ENCODE measurements at places on chromosomes 11 and 22. TPM values are rescaled to one million over a fixed set of nuclear protein-coding genes. Genes with fewer than 3 reads are reported as not detected.

DNA sequence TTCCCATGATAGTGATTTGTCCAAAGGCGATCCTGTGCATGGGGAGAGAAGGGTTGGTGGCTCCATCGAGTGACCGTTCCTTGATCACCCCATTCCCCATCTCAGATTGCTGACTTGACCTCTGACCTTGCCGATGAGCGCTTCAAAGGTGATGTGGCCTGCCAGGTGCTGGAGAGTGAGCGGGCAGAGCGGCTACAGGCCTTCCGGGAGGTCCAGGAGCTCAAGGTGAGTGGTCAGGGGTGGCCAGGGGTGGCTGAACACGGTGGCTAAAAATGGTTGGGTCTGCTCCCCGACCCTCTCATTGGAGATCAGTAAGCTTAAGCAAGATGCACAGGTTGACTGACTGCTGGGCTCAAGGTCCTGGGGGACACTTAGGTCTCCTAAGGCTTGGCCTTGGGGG is 148.7 kb downstream of the MYO18B start:
- DNase-seq = no peak

Gene MS4A14
- 0.37 TPM for total RNA-seq

Gene ROM1
- 1.3 TPM for total RNA-seq

DNA sequence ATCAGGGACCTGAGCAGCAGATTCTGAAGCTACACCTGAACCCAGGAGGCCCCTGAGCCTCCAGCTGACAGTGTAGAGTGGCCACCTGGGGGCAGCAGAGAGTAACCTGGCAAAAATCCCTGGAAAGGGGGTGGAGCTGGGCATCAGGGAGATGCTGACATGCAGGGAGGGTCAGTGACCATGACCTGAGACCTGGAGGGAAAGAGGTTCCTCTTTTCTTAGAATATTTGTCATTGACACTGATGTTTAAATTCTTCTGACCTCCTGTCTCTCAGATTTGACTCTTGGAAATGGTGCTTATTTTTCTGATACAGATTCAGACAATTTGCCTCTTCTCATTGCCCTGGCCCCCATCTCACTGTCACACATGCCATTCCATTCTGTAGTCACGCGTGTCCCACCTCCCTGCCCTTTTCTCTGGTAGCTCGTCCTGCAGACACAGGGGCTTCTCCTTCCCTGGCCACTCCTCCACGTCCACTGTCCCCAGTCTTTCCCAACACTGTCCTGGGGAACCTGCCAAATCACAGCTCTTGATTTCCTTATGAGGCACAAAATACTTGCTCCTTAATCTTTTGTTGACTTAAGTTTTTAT is 117.2 kb upstream of the IGLL5 start:
- no peak for DNase-seq

DNA sequence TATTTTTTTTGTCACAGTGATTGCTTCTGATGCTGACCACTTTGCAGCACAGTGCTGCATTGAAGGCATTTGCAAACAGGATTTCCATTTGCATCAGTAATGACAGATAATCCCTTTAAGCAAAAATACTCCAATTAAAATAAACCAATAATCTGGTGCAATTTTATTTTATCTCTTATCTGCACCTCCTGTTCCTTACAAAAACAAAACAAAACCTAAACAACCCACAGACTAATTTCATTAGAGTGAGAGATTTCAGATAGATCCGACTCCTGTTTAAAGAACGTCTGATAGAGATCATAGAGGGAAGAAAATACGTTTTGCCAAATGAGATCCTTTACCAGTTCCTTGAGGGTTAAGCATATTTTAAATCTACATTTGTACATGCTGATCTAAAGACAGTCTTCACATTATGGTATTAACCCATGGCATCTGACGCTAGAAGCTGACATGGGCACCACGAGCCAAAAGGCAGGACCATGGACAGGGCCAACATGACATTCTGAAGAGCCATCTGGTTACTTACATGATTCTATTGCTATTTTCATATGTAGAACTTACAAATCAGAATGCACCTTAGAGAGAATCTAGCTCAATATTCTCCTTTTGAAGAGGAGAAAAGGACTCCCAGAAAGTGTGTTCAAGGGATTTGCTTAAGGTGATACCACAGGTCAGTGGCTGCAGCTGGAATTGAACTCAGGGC is 286.2 kb upstream of the NARS2 start:
- no peak for DNase-seq

Gene ANGPTL5
- not detected for total RNA-seq

DNA sequence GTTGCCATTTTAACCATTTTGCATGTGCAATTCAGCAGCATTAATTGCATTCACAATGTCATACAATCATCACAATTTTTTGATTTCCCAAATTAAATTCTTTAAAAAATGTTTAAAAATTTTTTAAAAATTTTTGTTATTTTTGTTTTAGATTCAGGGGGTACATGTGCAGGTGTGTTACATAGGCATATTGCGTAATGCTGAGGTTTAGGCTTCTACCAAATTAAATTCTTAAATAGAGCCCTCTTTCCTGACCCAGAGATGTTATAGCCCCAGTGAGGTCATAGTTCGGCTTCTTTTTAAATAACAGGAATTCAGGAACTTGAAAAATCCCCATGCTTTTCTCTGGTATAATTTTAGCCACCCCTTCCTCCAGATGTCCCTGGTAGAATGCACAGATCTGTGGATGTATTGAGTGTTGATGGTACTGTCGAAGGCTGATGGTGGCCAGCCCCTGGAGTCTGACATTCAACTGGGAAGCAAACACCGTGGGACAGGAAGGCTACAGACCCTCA is 11.3 kb upstream of the AMPD3 start:
- DNase-seq = no peak

- no peak for DNase-seq
These were observed 21.3 kb downstream of the KCNC1 start for GRCh38 chr11:17755891-17756290.

Gene C22orf42
- total RNA-seq = not detected

DNA sequence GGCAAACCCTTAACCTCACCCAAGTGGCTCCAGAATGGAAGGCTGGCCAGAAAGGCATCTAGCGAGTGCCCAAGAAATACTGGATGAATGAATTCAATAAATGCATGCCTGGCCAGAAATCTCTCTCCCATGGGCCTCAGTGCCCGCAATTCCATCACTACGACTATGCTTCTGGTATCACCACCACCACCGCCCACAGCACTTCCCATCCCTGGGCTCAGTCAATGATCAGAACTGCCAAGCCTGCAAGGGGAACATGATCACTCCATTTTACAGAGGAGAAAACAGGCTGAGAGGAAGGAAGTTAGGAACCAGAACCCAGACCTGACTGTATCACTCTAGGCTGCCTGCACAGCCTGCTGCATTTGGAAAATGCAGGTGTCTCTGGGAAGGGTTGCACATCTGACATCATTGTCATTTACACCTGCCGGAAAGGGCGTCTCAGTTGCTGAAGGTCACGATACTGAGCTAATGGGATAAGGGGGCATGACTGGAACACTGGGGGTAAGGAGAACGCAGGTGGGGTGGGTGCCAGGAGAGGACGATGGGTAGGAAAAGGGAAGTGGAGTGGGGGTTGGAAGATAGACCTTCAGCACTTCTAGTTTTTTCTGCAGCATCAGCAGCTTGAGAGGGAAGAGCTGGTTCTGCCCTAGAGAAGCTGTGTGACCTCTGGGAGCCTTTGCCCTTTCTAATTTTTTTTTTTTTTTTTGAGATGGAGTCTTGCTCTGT is 3.2 kb downstream of the GPR152 start:
- DNase-seq = no peak

GRCh38 chr11:42772886-42773285 is 538.9 kb upstream of the API5 start:
- no peak for DNase-seq

DNA sequence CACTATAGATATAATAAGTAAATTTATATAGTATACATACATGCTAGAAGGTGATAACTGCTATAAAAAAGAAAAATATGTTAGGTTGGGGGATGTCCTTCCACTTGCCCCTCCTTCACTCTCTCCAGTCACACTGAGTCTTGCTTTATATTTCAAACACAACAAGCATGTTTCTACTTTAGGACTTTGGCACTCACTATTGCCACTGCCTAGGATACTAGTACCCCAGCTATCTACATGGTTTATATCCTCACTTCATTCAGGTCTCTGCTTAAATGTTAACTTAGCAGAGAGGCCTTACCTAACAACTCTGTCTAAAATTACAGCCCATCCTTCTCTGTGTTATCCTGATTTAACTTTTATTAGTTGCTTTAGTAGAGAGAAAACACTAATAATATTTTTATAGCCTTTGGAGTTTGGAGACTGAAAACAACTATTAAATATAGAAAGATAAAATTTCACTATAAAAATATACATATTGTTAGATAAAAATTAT is 39.1 kb upstream of the B3GNT6 start:
- no peak for DNase-seq

DNA sequence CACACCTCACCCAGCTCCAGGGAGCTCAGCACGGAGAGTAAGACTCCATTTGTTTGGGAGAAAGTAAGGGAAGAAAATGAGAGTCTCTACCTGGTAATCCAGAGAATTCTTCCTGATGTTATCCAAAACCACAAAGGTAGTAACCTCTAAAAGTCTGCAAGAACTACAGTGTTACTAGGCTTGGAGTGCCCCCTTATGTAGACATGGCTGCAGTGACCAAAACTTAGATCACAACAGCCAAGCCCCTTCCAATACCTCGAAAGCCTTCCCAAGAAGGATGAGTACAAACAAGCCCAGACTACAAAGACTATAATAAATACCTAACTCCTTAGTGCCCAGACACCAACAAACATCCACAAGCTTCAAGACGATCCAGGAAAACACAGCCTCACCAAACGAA is 4.9 kb downstream of the UBE2L6 start:
- no peak for DNase-seq

DNA sequence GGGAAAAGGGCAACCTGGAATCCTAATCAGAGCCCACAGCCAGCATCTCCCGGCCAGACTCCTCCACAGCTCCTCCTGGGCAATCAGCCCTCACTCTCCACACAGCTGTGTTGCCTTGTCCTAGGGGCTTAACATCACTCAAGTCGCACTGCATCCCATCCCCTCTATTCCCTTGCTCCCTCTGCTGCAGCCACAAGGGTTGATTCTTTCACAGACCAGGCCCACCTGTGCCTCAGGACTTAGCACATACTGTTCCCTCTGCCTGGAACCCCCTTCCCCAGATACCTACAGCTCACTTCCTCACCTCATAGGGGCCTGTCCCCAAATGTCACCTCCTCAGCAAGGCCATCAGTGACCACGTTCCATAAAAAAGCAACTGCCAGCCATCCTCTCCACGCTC is 18.4 kb downstream of the SPATA19 start:
- DNase-seq = no peak

GRCh38 chr11:79480864-79481263 is 40.0 kb upstream of the TENM4 start:
- no peak for DNase-seq

DNA sequence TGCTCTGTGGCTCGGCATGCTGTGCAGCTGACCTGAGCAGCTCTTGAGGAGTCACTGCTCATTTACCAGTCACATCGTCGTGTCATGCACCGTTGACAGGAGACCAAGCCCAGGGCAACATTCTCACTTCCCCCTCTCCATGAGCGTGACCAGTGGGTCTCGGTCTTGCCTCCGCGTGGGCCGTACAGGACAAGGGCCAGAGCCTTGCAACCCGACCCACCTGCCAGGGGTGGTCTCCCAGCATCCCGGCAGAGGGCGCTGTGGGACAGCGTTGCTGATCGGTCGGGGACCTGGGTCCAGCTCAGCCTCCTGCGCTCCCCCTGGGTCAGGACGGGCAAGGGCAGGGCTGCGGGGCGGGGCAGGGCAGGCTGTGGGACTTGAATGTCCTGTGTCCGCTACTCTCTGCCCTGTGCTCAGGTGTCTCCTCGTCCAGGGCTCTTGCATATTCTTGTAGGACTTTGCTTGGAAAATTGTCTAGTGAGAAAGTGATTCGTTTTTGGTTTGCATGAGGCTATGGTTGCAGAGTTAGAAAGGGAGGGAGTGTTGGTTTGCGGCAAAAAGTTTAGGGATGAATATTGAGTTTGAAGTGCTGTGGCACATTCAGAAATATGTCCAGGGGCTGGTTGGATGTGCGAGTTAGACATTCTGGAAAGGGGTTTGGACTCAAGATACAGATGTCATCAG is 16.2 kb downstream of the EIF4G2 start:
- DNase-seq = no peak

DNA sequence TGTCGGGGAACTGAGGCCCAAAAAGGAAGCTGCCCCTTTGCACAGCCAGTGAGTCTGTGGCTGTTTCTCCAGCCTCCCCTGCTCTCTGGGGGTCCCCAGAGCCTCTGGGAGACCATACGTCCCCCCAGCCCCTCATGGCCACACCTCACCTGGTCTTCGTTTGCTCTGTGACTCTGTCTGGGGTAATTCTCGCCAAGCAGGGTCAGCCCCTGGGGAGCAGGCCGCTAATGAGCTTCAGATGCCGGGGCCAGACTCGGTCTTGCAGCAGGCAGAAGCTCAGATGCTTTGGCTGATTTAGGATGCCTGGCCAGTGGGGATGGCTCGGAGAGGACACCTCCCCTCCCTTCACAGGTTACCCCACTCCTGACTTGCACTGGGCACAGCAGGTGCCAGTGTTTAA is 24.1 kb upstream of the WNT11 start:
- DNase-seq = no peak

- DNase-seq = no peak
These were observed 311.5 kb downstream of the NTM start for GRCh38 chr11:131681920-131682319.

- DNase-seq = no peak
These were observed 3.0 kb downstream of the LIMK2 start for GRCh38 chr22:31215018-31215535.

DNA sequence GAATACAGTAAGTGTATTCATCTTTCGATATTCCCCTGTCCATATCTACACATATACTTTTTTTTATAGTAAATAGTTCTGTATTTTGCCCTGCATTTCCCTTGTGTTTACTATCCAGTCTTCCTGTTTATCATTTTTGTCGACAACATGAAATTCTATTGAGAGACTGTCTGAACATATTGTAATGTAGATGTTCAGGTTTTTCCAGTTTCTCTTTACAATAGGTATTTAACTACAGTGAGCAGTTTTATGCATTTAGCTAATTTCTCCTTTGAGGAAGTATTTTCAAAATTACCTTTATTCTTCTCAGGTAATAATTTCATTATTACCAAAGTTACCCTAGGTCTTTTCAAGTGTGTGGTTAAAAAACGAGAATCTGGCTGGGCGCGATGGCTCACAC is 16.7 kb downstream of the PIK3IP1 start:
- DNase-seq = no peak

DNA sequence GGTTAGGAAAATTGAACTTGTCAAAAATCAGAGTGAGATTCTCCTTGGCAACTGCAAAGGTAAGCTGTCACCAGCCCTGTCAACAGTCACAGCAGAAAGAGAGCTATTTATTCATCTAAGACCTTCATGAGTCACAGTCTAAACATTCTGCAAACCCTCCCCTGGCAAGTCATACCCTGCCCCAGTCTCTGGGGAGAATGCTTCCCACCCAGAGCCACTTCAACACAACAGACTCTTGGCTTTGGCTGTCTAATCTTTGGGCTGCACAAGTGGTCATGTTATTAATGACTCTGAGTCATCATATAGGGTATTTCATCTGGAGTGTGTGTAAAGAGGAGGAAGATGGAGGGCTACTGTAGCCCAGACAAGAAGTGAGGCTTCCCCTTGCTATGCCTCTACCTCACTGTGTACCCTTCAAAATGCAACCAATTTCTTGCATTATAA is 153.4 kb downstream of the CCDC34 start:
- no peak for DNase-seq

All from urinary bladder (tissue), 4 donors.